ENCODE measurements at places on chromosomes 12 and 14.

GRCh38 chr12:104050436-104050835 is 449 bp upstream of the GLT8D2 start:
- DNase-seq, result no peak

- no peak for DNase-seq
These were observed 179.8 kb downstream of the GALC start for GRCh38 chr14:87813211-87813610.

- DNase-seq, result no peak
These were observed 237.2 kb downstream of the FBXL14 start for GRCh38 chr12:1357171-1357570.

GRCh38 chr12:12714276-12715021 is 2.7 kb upstream of the CDKN1B start:
- DNase-seq, result no peak

GRCh38 chr14:100305324-100306100 is 732 bp downstream of the SLC25A29 start:
- peak; percentile 55 for DNase-seq

GRCh38 chr12:52244615-52244994 is 11.6 kb downstream of the KRT7 start:
- DNase-seq, result no peak

GRCh38 chr12:13119826-13120225 is 16.4 kb upstream of the GSG1 start:
- DNase-seq, result no peak

DNA sequence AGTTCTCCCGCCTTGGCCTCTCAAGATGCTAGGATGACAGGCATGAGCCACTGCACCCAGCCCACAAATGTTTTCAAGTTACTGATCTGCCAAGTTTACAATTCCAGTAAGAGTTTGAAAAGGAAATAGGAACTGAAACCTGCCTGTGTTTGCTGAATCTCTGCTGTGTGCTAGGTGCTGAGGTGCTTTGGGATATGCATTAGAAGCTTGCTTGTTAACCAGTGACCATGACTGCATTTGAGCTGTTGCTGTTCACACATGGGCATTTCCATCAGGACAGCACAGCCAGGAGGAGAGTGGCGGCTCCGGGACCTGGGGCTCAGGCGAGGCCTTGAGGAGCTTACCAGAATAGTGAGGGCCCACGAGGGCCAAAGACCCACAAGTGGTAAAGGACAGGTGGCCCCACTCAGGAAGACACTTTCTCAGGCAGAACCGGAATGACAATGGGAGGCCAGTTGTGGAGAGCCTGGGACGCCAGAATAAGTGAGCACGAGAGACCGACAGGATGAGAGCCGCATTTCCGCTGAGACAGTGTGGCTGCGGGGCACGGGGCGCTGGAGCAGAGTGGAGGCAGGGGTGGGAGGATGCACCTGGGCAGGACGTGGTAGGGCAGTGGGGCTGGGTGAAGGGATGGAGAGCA is 54.5 kb upstream of the MMP17 start:
- DNase-seq, result no peak

GRCh38 chr12:123859035-123859434 is 96.9 kb downstream of the DNAH10 start:
- DNase-seq, result no peak

DNA sequence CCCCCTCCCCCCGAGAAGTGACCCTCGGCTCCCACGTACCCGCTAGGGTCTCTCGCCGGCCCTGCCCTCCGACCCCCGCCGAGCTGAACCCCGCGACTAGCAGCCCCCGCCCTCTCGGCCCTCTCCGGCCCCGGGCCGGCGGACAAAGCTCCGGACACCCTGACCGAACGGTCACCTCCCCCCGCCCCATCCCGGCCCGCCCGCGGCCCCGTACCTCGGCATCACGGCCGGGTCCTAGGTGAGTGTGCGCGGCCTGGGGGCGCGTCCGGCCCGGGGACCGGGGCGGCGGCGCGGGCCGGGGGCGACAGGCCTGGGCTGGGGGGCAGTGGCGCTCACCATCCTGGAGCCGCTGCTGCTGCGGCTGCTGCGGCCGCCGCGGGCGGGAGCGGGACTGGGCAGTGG is at the start of gene FIGNL2:
Gene FIGNL2 (minus strand): TSS at position 393 of the 402 bp plus-strand sequence. CDS start 26,305 bp downstream, outside the sequence.
- no peak for DNase-seq

- DNase-seq, result no peak
These were observed 460.4 kb downstream of the DPF3 start for GRCh38 chr14:72433511-72433910.

DNA sequence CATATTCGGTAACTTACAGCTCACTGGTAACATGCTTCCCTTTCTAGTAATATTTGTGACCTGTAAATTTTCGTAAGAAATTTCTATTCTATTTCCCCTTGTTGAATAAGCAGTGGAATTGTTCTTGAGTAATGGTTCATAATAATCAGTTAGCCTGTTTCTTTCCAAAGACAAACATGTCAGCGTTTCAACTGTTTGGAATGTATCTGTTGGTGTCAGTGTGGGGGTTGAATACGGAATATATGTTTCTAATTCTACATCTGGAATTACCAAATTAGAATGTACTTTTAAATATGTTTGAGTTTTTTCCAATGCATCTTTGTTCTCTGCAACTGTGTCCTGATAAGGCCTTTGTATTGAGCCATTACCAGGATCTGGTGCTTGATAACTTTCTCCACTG is 2.0 kb downstream of the BBS10 start:
- DNase-seq, result no peak

DNA sequence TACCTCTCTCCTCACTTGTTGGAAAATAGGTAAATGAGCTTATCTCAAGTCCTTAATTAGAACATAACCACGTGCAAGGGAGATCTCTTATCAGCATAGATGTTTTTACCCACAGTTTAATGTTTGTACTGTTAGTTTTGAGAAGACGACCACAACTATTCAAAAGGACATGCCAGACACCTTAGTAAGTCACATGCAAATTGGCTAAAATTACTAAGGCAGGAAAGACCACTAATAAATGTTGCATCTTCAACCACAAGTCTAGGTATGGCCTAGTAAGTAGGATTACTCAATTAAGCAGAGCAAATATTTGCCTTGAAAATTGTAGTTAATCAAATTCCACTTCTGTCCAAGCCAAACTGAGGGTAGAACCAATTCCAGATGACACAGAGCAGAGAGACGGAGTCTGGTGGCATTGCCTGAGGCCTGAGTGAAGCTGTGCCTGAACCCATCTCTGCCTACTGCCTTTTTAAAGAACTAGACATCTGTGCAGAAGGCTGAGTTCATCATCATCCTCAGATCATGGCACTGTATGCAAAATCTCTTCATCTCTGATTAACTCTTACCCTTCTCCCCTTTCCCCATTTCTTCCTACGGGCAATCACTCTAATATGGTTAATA is 29.7 kb upstream of the CHST11 start:
- DNase-seq, result no peak

DNA sequence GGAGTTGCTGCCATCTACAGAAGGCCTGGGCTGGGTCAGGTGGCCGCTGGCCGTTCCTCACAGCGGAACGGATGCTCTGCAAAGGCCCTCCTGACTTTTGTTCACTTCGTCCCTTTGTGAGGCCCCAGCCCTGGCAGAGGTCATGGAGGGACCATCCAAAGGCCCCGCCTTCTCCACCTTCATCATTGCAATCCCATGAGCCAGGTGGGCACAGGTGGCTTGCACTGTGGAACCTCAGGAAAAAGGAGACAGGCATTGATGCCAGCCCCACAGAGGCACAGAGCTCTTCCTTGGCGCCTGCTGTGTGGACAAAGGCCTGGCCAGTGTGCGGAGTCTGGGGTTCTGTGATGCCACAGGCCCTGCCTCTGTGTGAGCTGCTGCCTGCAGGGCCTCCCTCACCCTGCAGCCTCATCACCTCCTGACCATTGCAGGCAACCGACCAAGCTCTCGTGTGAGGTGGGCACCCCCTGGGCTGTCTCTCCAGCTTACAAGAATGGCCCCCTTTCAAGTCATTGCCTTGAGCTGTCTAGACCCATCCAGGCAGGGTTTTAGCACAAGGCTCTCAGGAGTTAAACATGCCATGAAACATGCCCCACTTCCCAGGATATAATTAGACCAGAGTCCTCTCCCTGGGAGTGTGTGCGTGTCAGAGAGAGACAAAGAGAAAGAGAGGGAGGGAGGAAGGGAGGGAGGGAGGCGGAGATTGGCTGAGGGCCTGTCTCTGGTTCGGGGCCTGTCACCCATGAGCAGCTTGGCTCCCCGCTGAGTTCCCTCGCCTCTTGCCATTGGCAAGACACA is 19.3 kb downstream of the NFKBIA start:
- no peak for DNase-seq

DNA sequence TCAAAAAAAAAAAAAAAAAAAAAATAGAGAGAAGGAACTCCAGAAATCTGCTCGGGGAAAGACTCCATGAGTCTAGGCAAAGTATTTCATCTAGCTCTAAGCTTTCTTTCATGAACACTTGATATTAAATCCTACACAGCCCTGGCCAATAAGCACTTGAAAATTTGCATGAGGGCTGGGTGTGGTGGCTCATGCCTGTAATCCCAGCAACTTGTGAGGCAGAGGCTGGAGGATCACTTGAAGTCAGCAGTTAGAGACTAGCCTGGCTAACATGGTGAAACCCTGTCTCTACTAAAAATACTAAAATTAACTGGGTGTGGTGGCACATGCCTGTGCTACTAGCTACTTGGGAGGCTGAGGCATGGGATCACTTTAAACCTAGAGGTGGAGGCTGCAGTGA is 13.1 kb upstream of the METAP2 start:
- no peak for DNase-seq

DNA sequence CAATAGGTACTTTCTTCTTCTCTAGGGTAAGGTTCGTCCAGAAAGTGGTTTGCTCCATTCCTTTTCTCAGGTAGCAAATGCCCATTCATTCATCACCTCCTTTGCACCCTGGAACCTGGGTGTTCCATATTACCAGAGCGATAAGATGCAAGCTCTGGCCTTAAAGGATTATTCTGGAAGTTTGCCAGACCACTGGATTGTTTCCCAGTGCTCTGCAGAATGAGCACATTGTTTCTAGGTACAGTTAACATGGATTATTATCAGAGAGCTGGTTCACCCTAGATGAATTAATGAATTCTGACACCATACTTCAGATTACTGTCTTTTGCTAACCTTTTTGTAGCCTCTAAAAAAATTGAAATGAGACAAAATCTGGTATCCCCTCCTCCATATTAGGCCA is 170.9 kb upstream of the BMP4 start:
- DNase-seq, result no peak

GRCh38 chr12:33587784-33588712 is 148.4 kb upstream of the SYT10 start:
- DNase-seq, result no peak

DNA sequence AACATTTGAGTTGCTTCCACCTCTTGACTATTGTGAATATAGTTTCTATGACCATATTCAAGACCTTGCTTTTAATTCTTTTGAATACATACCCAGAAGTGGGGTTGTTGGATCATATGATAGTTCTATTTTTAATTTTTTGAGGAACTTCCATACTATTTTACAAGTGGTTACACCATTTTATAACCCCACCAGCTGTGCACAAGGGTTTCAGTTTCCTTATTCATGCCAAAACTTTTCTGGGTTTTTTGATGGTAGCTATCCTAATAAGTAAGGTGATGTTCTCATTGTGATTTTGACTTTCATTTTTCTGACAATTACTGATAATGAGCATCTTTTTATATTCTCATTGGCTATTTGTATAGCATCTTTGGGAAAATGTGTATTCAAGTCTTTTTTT is 109.4 kb upstream of the GARIN2 start:
- DNase-seq, result no peak

DNA sequence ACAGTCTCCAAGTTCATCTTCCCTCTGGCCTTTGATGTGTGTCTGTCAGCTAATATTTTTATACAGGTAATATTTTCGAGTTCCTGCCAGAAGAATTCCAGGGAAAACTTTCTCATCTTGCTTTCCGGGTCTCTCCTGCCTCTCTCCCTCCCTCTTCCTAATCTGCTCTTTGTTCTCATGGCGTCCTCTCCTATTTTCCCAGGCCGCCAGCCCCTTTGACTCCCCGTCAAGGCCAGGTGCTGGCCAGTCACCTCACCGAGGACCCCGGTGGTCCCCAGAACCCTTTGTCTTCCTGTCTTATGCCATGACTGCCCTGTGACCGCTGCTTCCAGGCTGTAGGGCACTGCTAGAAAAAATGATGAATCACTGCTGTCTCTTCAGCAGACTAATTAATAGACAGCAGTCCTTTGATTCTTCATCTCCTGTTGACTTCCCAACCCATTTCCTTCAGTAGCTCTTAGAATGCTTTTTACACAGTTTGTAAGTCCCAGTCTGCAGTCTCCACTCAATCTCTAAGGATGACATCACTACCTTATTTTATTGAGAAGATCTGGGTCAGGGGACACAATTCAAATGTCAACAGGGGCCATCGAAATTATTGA is 40.7 kb downstream of the PPFIBP1 start:
- DNase-seq, result no peak

GRCh38 chr12:68587448-68587873 is 23.2 kb upstream of the RAP1B start:
- DNase-seq, result no peak

- no peak for DNase-seq
These were observed 10.1 kb upstream of the TBPL2 start for GRCh38 chr14:55450539-55450938.

DNA sequence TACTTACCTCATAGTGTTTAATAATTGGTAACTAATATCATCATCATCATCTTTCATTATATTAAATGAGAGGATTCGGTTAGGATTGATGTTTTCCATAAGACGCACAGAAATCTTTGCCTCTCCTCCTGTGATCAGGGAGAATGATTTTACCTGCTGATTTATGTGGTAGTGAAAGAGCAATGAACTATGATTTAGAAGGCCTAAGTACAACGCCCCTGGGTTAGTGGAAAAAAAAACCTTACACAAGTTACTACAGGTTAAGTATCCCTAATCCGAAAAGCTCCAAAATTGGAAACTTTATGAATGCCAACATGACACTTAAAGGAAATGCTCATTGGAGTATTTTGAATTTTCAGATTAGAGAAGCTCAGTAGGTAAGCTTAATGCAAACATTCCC is 55.8 kb downstream of the ARID2 start:
- no peak for DNase-seq
